GM20000 (cell line): ENCODE measurements at places on chromosomes 11 and 22.

DNA sequence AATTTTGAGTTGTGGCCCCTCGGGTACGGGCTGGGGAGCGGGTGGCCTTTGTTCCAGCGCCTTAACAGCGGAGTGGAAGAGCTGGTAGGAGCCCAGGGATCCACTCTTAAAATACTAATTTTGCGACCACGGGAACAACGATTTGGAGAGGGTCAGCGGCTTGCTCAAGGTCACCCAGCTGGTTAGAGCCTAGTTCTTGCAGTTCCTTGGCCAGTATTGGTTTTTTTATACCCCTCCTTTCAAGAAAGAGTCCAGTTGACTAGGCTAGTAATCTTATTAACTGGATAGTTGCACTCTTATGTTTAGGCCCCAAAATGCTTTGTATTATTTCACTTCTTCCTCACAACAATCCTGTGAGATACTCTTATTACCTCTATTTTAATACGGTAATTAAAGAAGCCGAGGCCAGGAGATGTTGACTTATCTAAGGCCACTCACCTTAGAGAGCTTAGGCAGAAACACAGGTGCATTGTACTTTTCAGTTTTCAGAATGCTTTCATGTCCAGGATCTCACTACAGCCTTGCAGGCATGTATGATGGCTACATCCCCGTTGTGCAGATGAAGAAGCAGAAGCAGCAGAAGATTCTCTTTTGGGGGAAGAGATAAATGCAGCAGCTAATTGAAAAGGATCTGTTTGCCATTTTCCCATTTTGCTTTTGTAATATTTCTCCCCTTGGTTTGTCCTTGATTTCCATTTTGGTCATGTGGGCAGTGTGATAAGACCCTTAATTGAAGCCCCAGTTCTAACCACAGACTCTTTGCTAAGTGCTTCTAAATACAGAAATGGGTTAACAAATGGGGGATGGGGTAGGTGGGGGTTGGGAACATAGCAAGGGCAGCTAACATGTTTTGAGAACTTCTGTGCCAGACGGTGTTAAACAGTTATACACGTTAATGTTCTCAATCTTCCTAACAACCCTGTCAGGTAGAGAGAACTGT, 1.4 kb downstream of the SREBF2 start:
- DNase-seq: no peak

- no peak for DNase-seq
These were observed 597.1 kb upstream of the B3GAT1 start for GRCh38 chr11:135009125-135009524.

DNA sequence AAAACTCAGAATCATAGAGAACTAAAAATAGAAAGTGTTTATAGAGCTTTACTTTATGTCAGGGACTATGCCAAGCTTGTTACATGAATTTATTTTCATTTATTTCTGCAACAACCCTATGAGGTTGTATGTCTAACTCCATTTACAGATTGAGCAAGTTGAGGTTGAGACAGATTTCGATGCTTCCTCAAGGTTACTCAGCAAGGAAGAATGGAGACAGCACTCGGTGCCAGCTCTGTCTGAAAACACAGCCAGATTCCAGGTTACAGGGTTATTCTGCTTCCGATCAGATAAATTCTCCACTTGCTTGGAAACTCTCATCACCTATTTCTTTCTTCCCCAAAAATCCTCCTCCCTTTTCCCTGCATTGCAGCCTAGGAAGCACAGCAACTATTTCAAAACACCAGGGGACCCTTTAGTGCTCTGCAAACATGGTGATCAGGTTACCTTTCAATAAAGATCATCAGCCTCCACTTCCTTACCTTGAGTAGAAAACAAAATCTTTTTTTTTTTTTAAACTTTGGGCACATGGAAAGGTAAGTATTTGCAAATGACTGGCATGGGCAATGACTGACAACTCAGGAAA, 7.0 kb downstream of the MMP3 start:
- DNase-seq: no peak

- DNase-seq: no peak
These were observed 1.3 kb upstream of the NDUFC2 start for GRCh38 chr11:78080818-78081495.

GRCh38 chr11:131138731-131139130, 222.5 kb upstream of the SNX19 start:
- DNase-seq: no peak

DNA sequence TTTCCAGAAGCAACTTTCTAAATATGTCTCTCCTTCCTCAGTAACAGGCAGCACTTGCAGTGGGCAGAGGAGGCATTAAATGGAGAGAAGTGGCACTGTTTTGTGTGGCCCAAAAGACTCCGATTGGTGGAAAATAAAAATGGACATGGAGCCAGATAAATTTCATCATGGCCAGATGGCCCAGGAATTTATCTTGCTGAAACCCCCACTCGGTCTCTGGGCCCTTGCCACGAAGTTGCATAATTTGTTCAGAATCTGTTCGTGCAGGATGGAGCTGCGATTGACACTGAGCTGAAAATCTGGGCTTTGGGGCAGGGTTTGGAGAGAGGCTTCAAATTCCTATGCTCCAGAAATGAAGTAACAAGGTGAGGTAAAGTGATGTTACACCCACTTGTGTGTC, 65.5 kb downstream of the C11orf91 start:
- DNase-seq: no peak

- no peak for DNase-seq
These were observed 7.3 kb downstream of the RGL4 start for GRCh38 chr22:23698094-23698493.
